ENCODE measurements at places on chromosomes 2 and 18.

DNA sequence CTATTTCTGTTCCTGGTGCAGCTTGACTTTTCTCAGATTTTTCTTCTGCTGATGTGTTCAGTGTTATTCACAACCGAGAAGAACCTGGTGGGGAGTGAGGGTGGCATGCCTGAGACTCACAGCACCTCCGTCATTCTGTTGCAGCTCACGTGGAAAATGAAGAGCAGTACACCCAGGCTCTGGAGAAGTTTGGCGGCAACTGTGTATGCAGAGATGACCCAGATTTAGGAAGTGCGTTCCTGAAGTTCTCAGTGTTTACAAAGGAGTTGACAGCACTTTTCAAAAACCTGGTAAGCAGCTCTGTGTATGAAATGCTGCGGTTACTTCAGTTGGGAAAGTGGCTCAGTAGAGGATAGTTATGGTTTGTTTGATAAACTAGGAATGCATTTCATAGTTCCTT, 90.5 kb downstream of the ASAP2 start:
- DNase-seq = no peak

DNA sequence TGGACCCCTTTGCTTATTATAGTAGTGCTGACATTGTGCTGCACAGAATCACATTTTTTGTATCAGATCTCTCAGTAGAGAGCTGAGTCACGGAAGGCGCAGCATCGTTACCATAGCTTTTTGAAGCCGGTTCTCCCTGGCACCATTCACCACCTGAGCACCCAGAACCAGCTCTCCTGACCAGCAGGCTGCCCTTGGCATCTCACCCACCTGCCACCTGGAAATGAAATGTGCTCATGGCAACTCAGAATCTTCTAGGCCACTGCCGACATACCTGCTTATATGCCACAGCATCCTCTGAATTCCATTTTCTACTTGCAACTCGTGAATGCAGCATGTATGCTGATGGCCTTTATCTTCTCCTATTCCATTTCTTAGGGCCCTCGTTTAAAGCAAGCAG, 62.7 kb downstream of the COA5 start:
- DNase-seq = no peak

DNA sequence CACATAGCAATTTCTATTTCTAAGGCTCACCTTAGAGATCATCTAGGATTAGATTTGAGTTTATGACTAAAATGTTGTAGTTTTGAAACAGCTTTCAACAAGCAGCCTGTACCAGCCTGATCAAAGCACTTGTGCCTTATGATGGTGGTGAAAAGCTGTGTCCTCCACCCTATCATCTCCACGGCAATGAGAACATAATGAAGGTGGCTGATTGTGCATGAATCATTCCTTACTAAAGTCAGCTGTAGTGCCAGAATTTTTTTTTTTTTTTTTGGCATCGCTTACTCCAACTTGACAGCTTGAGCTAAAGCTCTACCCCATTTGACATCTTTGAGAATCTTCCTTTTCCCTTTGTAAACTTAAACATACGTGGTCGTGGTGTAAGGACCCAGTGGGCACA, 86.0 kb downstream of the DCC start:
- DNase-seq = no peak

DNA sequence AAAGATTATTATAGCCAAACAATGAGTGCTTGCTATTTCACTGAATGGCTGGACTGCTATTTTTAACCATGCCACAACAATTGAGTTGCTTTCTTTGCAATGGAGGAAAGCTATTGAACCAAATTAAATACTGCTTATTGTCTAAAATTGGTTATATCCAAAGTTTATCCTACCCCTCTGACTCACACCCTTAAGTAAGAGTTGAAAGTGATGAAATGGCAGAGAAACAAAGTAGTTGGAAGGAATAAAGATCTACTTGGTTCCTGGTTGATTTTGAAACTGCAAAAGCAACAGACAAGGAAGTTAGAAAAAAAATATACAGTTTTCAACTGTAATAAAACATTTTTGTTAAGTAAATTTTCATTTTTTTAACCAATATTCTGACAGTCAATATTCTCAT, 47.5 kb downstream of the EML4 start:
- no peak for DNase-seq

- DNase-seq = no peak
Measured at GRCh38 chr2:223283771-223284170, 231.8 kb downstream of the KCNE4 start.

GRCh38 chr2:9097239-9097638, 93.8 kb upstream of the MBOAT2 start:
- no peak for DNase-seq

DNA sequence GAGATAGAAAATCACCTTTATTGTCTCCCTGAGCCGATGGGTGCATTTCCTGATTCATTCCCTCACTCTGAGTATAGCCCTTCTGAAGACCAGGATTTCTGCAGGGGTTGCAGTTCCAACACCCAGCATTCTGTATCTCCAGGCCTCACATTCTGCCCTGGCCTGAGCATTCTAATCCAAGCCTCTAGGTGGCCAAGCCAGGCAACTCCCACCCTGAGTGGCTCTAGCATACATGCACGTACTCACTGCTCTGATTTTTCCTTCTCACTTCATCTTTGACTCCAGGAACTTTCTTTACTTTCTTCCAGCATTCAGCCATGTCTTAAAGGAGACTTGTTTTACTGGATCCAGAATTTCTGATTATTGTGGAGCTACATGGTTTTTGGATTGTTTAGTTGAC, 100.7 kb upstream of the STK39 start:
- peak; percentile 57 for DNase-seq

DNA sequence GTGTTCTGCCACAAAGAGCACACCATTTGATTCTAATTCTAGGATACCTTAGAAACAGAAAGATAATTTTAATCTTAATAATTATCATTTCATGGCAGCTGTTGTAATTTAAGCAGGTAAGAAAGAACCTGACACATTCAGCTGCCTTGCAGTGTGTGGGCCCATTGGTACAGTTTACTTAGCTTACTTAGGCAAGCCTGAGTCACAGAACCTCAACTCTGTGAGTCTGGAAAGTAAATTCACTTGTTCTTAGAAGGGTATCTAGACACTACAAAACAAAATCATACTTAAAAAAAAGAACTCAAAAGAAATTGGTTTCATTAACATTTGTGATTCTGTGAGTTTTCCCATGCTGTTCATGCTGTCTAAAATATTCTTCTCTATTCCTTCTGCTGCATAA, 956.3 kb upstream of the SLC39A10 start:
- no peak for DNase-seq

- DNase-seq = peak; percentile 4
Measured at GRCh38 chr2:136246086-136246669, 128.2 kb upstream of the CXCR4 start.

GRCh38 chr2:233435436-233436190, 81.3 kb downstream of the DGKD start:
- DNase-seq = no peak

DNA sequence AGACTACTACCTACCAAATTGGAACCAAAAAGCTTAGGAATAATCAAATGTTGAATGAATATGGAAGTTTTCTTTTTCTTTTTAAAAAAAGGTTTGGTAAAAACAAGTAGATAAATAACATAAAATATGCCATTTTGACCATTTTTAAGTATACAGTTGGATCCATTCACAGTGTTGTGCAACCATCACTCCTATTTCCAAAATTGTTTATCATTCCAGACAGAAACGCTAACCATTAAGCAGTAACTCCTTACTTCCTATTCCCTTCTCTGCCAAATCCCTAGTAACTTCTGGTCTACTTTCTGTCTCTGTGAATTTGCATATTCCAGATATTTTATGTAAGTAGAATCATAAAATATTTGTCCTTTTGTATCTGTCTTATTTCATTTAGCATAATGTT, 39.8 kb downstream of the CD302 start:
- no peak for DNase-seq

GRCh38 chr2:60577682-60578283, 24.3 kb upstream of the BCL11A start:
- no peak for DNase-seq

- DNase-seq = no peak
Measured at GRCh38 chr2:231050018-231050901, 6.4 kb upstream of the PSMD1 start.

GRCh38 chr2:238380785-238381184, 45.9 kb upstream of the ASB1 start:
- DNase-seq = no peak

Measured in iPS DF 6.9 (cell line).